ENCODE measurements at places on chromosomes 5 and 9.
A peak's percentile ranks its signal among the peaks of the same experiment; 100 is the strongest.

DNA sequence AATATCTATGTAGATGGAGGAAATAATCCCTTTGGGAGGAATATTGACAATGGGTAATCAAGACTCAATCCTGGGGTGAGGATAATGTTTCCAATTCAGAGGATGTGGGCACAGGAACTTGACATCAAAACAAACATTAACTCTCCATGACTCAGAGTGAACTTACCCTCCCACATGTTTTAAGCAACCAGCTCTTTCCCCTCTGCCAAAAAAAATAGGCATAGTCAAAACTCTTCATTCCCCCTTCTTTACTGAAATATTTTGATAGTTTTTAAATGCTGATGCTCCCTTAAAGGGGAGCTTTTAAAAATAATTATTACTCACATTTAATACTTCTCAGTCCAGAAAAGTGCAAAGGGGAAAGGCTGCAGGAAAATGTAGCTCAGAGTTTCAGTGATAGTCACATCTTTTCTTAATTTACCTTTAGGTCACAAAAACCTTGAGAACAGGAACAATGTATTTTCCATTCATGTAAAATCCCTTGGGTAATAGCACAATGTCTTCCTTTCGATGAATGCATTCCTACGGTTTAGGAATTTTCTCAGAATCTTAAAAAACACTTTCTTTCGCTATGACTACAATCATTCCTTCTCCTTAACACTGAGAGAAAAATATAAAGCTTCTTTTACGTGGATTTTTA, 298.4 kb upstream of the GRAMD2B start:
- DNase-seq = peak; percentile 84

DNA sequence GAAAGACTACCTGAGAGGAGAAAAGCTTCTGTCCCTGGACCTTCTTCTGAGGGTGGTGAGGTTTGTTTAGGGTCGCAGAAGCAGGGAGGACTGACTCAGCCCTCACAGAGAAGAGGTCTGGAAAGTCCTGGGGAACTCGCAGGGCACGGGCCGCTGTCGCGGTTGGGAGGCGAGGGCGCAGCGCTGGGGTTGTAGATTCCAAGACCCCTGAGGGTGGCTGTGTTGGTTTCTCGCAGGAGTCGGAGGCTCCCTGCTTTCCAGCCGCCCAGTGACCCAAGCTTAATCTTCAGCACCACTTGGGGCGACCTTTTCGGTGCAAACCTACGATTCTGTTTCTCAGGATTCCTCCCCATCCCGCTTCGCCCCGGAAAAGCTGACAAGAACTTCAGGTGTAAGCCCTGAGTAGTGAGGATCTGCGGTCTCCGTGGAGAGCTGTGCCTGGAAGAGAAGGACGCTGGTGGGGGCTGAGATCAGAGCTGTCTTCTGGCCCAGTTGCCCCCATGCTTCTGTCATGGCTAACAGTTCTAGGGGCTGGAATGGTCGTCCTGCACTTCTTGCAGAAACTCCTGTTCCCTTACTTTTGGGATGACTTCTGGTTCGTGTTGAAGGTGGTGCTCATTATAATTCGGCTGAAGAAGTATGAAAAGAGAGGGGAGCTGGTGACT, 482 bp downstream of the SLC27A6 start:
- DNase-seq = no peak

DNA sequence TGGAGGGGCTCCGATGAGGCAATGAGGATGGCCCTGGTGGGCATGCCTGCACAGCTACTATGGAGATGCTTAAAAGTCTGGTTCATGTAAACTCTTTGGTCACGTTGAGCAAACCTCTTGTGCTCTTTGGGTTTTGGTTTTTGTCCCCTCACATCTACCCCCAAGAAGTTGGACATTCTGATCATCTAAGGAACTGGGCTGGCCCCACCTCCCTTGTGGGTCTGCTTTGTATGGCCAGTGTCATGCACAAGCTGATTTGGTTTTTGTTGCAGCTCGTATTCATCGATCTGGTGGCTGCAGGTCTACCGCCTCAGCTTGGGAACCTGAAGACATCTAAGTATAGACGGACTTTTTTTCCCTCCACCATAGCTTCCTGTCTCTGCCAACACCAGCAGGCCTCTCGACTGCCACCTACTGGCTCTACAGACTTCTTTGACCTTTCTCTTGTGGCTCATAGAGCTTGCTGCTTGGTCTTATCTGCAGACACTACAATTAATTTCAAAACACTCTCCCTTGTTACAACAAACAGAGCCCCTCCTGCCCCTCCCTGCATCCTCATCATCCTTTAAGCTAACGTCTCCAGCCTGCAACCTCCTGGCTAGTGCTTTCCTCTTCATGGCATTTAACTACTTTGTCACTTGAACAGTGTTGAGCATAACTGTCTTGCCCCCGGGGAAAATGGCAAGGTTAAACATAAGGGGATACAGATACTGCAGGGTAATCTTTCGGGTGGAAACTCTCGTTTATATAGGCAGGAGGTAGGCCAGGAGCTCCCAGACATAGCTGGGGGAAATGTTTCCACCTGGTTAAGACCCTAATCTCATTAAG, 34.5 kb downstream of the TSTD2 start:
- peak; percentile 87 for DNase-seq

DNA sequence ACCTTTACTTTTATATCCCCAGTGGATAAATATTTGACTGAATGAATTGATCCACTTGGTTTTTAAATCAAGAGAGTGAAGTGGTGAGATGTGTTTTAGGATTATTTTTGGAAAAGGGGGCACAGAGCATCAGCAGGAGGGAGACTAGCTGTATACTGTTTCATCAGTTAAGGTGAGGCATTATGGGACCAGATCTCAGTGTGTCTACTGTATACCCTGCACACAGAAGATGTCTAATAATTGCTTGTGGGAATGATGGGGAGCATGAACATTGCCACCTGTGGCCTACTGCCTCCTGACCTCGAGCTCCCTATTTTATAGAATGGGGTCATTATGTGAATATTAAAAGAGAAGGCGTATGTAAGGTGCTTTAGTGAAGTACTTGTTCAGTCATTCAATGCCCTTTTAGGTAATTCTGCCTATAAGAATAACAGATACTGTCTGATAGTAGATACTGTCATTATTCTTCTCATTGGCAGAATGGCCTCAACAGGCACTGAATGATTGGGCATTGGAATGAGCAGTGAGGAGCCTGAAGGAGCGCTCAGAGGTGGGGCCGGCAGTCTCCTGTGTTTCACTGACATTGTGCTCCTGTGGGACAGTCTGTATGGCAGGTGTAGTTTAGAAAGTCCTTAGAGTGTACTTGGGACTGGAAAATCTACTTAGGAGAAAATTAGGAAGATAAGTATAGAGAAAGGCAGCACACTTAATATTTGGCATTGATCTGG, 47.4 kb upstream of the FAM120AOS start:
- DNase-seq = no peak

GRCh38 chr9:125246261-125246667, 5.1 kb upstream of the HSPA5 start:
- no peak for DNase-seq

DNA sequence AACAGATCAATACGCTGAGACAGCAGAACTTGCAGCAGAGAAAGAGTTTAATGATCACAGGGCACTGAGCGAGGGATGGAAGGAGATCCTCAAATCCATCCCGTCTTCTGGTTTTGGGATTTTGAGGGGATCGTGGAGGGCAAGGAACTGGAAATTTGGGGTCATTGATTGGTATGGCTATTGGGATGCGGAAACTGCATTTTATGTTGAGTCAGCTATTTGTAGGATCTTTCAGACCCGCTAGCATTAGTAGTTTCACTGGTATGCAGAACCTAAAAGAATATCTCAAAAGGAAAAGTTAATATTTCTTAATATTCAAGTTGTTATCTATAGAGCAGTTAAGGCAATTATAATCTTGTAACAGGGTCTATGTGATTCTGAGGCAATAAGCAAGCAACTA, 771.7 kb upstream of the CTNND2 start:
- DNase-seq = no peak

DNA sequence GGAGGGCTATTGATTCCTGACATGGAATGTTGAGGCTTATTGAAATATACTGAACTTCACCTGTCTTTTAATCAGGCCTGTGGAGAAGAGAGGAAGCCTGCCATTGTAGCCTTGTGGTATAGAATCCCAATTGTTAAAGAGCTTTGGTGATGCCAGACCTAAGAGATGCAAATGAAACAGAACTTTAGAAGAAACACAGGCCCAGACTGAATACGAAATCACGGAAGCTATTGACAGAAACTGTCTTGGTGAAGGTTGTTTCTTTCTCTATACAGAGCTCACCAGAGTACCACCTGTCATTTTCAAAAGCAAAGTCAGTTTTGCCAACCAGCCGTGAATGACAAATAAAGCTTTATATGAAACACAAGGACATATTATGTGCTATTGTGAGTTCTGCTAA, 660.3 kb downstream of the ISL1 start:
- DNase-seq = no peak

DNA sequence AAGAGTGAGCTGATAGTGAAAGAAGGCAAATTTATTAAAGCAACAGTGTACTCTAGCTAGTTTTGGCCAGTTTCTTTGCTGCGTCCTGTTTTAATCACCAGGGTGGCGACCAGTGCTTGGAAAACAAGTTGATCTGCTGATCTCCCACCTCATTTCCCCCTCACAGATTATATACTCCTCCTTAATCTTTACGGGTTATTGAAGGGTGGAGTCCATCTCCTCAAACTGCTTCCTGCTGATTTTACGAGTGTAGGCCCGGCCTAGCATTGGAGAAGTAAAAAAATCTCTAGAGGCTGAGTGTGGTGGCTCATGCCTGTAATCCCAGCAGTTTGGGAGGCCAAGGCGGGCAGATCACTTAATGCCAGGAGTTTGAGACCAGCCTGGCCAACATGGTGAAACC, 14.0 kb upstream of the CFAP95 start:
- no peak for DNase-seq

DNA sequence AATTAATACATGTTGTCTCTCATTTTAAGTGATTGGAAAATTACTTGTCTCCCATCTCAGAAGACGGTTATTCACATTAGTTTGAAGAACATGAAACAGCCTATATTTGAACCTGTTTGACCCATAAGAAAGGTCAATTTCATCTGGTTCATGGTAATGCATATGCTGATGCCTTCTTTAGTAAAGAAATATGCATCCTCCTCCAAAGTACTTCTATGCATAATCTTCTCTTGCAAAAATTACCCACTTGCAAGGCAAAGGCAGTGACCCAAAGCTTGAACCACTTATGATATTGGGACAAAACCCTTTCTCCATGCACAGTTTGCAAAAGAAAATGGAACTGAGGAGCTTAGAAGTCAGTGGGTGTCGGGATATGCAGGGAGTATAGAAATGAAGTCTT, 65.4 kb upstream of the IRX1 start:
- no peak for DNase-seq

- peak; percentile 81 for DNase-seq
These were observed at the start of gene RNF224 for GRCh38 chr9:137227054-137227852. RNF224 (plus strand) TSS chr9:137227502; CDS start chr9:137228336, 834 bp downstream.

DNA sequence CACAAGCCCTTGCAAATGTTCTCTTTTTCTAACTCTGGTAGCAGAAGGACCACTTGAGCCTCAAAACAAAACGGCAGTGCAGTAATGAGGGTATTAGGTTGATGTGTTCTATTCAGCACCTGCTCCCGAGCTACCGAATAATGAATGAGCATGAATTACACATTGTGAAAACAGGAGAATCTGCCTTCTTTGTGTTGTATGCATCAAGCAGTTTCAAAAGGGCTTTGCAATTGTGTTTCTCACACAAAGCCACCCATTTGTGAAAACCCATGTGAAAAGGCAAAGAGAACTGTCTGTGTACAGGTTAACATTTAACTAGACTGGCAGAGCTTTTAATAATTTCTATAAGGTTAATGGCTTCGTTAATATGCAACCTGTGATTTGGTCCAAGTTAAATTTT, 97.8 kb downstream of the STK32A start:
- no peak for DNase-seq

- peak; percentile 53 for DNase-seq
These were observed 16.8 kb downstream of the NR6A1 start for GRCh38 chr9:124754289-124754688.

DNA sequence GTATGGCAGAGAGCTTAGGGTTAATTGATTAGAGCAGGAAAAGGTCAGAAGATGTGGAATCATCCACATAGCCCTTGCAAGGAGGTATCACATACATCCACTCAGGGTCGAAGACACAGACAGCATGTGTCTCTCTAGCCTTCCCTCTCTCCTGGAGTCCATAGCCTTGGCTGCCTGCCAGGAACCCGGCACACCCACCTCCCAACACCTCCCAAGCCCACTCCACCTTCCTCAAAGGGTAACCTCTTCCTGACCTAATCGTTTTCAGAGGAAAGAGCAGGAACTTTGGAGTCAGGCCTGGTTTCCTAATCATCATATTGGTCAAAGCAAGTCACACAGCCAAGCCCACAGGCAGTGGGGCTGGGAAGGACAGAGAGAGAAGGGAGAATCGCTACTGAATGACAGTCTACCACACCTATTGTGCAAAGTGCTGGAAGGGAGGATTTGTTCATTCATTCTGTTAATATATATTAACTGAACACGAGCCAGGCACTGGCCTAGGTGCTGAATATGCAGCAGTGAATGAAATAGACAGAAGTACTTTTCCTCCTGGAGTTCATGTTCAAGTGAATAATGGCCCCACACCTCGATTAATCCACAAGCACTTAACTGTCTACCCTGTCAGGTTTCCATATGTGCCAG, 107.8 kb downstream of the KCNIP1 start:
- DNase-seq = no peak

GRCh38 chr9:7366121-7366520, 433.5 kb downstream of the DMAC1 start:
- DNase-seq = peak; percentile 65

DNA sequence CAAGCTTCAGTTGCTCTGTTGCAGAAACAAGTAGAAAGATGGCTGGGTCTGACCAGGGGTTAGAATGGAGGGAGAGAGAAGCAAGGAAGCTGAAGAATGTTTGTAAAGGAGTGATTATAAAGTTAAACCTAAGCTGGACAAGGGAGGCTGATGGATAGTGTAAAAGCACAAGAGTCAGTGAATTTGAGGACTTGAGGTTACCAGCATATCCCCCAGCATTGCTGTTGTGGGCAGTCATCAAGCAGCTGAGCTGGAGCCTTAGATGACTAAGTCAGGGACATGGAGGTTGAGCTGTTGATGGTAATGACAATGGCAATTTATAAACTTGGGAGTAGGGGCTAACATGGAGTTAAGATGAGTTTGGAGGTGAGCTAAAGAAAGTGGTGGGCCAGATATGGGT, 131.5 kb downstream of the ERCC6L2 start:
- no peak for DNase-seq

All from cardiac fibroblast (primary cell).